ENCODE measurements at places on chromosomes 12 and 14. TPM values are rescaled to one million over a fixed set of nuclear protein-coding genes. Genes with fewer than 3 reads are reported as not detected.

NDRG2 gene
- total RNA-seq = 27.4 TPM

ARHGDIB gene
- total RNA-seq = 0.11 TPM

TMEM132C gene
- total RNA-seq = not detected

CMTM5 gene
- not detected for total RNA-seq

AMIGO2 gene
- not detected for total RNA-seq

SMARCD1 gene
- 54.6 TPM for total RNA-seq

DNA sequence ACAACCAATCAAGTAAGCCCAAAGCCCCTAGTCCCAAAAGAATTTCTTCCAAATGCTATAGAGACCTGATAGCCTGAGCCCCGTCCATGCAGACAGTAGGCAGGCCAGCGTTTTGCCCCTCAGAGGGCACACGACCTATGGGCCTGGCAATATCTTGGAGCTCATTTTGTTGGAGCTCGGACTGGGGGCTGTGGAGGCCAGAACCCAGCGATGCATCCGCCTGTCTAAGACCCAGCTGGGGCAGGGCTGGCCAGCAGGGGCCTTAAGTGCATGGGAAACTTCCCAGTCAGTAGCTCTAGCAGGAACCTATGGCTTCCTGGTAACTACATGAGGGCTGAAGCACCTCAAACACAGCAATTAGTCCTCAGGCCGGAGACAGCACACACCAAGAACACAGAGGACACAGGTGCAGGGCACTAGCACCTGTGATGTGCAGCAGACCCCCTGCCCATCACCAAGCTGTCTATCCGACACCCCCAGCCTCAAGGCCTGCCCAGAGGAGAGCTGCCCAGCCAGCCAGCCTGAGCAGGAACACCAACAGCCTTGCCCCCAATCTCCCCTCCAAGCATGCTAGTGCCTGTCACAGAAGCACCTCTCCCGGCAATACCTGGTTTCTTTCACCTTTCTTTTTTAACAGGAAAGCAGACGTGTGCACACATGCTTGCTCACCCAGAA, 50.8 kb downstream of the ARL6IP4 start:
- H3K4me3 ChIP-seq = no peak overlapping the region
- no peaks in the 10 kb centered on the region for H3K27me3 ChIP-seq
- no peak overlapping the region for H3K27ac ChIP-seq
- DNase-seq = no peak
- no peaks in the 10 kb centered on the region for H3K4me1 ChIP-seq

DNA sequence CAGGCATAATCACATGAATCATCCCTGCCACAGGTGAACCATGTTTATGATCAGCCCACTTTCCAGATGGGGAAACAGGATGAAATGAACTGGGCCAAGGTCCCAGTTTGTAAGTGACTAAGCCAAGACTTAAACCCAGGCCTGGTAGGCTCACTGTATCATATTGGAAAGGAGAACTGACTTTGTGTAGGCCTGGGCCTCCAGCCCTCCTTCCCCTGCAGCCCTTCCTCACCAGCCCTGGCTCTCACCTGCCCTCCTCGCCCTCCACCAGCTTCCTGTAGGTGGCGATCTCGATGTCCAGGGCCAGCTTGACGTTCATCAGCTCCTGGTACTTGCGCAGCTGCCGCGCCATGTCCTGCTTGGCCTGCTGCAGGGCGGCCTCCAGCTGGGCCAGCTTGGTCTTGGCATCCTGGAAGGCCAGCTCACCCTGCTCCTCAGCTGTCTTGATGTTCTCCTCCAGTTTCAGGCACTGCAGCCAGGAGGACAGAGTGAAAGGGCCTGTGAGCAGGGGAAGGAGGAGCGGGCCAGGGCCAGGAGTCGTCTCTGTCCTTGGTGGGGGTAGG, 19.8 kb downstream of the KRT80 start:
- no peak overlapping the region for H3K27ac ChIP-seq
- DNase-seq = peak; percentile 39
- peaks cover 18% of the 10 kb centered on the region for H3K4me1 ChIP-seq
- no peaks in the 10 kb centered on the region for H3K36me3 ChIP-seq
- no peak overlapping the region for H3K4me3 ChIP-seq

DNA sequence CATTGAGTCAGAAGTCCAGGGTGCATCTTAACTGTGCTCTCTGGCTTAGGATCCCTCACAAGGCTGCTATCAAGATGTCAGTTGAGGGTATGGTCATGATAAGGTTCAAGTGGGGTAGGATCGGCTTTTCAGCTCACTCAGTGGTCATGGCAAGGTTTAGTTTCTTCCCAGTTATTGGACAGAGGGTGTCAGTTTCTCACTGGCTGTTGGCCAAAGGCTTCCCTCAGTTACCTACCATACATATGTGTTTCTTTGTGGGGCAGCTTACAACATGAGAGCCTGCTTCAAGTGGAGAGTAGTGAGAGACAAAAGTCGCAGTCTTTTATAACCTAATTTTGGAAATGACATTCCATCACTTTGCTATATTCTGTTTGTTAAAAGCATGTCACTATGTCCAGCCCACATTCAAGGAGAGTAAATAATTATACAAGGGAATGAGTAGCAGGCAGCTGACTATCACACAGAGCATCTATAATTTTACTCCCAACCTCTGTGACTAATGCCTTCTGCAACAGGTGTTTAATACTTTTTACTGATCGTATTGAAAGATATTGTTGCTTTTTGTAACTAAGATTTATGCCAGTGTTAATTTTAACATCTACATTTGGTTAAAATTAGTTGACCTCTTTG, 572.8 kb upstream of the FBXO33 start:
- H3K4me1 ChIP-seq = no peaks in the 10 kb centered on the region
- H3K27ac ChIP-seq = no peak overlapping the region
- no peak overlapping the region for H3K4me3 ChIP-seq
- DNase-seq = no peak

GRCh38 chr12:131438881-131439280, 272.0 kb upstream of the SFSWAP start:
- peaks cover 14% of the 10 kb centered on the region for H3K27me3 ChIP-seq
- no peak overlapping the region for H3K27ac ChIP-seq
- DNase-seq = peak; percentile 3
- no peaks in the 10 kb centered on the region for H3K4me1 ChIP-seq

DNA sequence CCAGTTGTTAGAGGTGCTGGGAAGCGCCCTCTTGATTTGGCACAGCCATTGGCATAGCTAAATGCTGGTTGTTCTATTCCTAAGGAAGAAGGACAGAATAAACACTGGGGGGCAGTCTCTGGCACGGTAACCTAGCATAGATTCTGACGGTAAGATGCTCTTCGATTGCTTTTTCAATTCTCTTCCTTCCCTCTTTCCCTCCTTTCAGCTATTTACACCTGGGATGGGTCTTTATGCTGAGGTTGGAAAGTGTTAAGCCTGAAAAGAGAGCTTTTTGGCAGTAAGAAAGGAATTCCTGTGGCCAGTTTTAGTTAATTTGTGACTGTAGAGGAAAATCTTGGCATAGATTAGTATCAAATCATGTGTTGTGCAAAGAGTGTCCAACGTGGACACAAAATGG, 162.8 kb downstream of the SNAPC1 start:
- no peaks in the 10 kb centered on the region for H3K4me1 ChIP-seq
- DNase-seq = peak; percentile 5
- H3K27me3 ChIP-seq = no peaks in the 10 kb centered on the region
- no peak overlapping the region for H3K4me3 ChIP-seq

DNA sequence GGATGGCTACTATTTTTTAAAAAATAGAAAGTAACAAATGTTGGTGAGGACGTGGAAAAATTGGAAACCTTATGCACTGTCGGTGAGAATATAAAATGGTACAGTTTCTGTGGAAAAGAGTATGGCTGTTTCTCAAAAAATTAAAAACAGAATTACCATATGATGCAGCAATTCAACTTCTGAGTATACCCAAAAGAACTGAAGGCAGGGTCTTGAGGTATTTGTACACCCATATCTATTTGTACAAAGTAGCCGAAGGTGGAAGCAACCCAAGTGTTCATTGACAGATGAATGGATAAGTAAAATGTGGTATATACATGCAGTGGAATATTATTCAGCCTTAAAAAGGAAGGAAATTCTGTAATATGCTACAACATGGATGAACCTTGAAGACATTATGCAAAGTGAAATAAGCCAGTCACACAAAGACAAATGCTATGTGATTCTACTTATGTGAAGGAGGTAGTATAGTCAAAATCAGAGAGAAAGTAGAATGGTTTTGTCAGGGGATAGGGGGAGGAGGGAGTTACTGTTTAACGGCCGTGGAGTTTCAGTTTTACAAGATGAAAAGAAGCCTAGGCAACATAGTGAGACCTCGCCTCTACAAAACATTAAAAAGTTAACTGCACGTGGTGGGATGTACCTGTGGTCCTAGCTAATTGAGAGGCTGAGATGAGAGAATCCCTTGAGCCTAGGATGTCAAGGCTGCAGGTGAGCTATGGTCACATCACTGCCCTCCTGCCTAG, 38.4 kb upstream of the CCT2 start:
- no peak overlapping the region for H3K27ac ChIP-seq
- no peaks in the 10 kb centered on the region for H3K27me3 ChIP-seq
- H3K36me3 ChIP-seq = no peaks in the 10 kb centered on the region
- H3K4me3 ChIP-seq = no peak overlapping the region

- no peaks in the 10 kb centered on the region for H3K4me1 ChIP-seq
- no peak for DNase-seq
- H3K4me3 ChIP-seq = no peak overlapping the region
- H3K27ac ChIP-seq = no peak overlapping the region
- H3K36me3 ChIP-seq = no peaks in the 10 kb centered on the region
- H3K27me3 ChIP-seq = no peaks in the 10 kb centered on the region
Measured at GRCh38 chr12:65795453-65795852, 28.8 kb upstream of the HMGA2 start.

DNA sequence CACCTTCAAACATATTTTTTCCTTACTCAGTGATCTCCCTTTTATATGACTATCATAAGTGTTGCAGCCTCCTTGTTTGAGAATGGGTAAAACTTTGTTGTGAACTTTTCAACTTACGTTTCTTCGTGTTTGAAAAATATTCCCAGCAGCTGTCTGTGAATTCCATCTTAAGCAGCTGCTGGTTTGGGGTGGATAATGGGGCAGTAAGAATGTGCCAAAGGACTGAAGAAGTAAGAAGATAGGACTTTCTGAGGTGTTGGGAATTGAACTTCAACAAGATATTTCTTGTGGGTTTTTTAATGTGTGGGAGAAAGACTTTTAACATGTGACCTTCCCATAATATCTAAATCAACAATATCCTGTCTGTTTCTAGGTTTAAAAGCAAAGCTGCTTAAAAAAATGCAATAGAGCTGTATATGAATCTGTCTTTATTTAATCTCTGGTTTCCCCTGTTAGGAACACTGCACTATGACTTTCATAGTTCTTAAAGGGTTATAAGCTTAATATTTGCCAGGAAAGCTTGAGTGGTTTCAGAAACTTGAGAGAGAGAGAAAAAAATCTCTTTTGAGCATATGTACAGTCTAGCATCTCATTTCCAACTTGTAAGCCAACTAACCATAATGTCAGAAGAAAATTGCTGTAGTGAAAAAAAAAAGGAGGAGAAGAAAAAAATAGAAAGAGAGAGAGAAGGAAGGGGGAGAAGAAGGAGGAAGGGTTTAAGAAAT, 1659.2 kb upstream of the FLRT2 start:
- no peaks in the 10 kb centered on the region for H3K4me1 ChIP-seq
- DNase-seq = no peak
- H3K27me3 ChIP-seq = no peaks in the 10 kb centered on the region
- no peak overlapping the region for H3K4me3 ChIP-seq

DNA sequence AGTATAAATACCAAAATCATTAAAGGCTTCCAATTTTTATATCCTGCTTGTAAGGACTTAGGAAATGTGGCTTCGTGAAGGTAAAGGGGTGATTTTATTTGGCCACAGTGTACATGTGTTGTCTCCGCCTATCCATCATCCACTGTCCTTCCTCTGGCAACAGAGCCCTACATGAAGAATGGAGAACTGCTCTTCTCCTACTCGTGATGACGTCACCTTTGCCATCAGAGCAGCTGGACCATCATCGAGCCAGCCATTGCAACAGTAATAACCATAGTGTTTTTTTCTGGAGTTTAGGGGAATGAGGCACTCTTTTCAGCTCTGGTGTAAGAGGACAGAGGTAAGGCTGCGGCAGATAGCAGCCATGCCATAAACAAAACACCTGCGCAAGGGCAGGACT, 19.2 kb downstream of the ITPR2 start:
- no peaks in the 10 kb centered on the region for H3K27me3 ChIP-seq
- DNase-seq = no peak
- H3K4me3 ChIP-seq = no peak overlapping the region
- H3K4me1 ChIP-seq = peaks cover 59% of the 10 kb centered on the region
- H3K27ac ChIP-seq = no peak overlapping the region

DNA sequence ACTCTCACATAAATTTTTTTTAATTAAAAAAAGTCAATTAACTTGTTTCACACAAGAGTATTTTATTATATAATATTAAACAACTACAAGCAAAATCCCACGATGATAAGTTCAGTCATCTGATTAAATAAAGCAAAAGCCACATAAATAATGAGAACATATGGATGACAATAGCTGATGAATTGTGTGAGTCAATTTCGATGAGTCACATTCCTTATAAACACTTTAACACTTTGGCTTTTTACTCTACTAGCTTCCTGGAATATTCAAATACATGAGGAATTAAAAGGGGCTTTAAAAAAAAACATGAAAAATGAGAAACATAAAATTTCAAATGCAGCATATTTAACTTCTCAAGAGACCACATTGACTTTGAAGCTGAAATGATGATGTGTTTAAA, 95.3 kb downstream of the BCAT1 start:
- H3K27ac ChIP-seq = no peak overlapping the region
- DNase-seq = no peak
- peaks cover 9% of the 10 kb centered on the region for H3K36me3 ChIP-seq
- H3K27me3 ChIP-seq = no peaks in the 10 kb centered on the region
- H3K4me1 ChIP-seq = no peaks in the 10 kb centered on the region

DNA sequence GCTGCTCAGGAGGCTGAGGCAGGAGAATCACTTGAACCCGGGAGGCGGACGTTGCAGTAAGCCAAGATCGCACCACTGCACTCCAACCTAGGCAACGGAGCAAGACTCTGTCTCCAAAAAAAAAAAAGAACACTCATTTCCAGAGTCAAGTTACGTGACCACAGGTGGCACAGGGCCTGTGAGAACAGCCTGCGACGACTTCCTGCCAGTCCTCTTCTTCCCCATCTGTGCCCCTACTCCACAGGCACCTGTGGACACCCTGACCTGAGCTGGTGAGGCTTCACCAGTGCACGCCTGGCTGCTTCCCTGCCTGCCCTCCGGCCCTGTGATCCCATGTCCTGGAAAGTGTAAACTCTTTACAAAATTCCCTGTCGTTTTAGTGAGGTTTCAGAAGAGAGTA, 77.7 kb downstream of the PPP2R5C start:
- H3K27me3 ChIP-seq = no peaks in the 10 kb centered on the region
- H3K36me3 ChIP-seq = peaks cover 4% of the 10 kb centered on the region
- H3K27ac ChIP-seq = no peak overlapping the region

GRCh38 chr14:101721951-101722661, 39.4 kb upstream of the PPP2R5C start:
- DNase-seq = peak; percentile 47
- H3K4me1 ChIP-seq = peaks cover 56% of the 10 kb centered on the region
- no peak overlapping the region for H3K4me3 ChIP-seq
- peaks cover 11% of the 10 kb centered on the region for H3K27me3 ChIP-seq

DNA sequence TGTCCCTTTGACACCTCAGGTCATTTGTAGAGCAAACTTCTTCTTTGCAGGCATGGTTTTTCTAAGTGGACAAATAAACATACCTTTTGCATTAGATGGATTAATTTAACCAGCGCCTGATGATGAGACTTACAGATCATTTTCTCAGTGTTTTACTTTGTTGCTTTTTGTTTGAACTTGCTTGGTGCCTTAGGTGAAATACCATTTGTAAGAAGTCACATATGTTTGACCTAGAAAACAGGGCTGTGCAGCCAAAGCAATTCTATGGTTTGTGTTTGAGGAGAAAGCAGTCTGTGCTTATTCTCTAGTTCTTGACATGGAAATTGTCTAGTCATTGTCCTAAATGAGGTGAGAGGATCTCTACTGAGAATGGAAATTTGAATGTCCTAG, 111.1 kb downstream of the DIP2B start:
- H3K27me3 ChIP-seq = no peaks in the 10 kb centered on the region
- no peak for DNase-seq
- H3K4me1 ChIP-seq = peaks cover 64% of the 10 kb centered on the region

All from HepG2 (cell line).